Epithelial cell of proximal tubule (primary cell): ENCODE measurements at places on chromosomes 2 and 18. TPM values are rescaled to one million over a fixed set of nuclear protein-coding genes. Genes with fewer than 3 reads are reported as not detected.

Gene ALKAL2
- total RNA-seq, result 0.12 and 0.36 TPM in 2 replicates

Gene POTEE
- not detected in 2 replicates for total RNA-seq

Gene FKBP7
- total RNA-seq, result 9.5 and 16.2 TPM in 2 replicates

DNA sequence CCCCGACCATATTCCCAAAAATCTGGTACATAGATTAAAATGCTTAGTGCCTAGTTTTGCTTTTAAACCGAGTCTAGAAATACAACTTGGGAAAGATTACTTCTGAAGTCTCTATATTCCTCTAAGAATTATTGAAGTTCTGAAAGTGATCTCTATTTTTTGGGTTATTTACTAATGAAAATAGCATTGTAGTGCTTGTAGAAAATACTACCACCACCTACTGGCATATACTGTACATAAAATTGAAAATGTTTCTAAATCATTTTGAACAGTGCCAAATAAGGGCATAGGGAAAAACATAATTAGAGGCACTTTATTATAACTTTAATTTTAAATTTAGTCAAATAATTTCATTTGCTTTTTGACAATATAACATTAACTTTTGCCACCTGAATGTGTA lies 1399.6 kb upstream of the ZEB2 start:
- DNase-seq, result no peak

Gene PNPT1
- total RNA-seq, result 14.9 and 28.9 TPM in 2 replicates
